Glomerular endothelial cell (primary cell): ENCODE measurements at places on chromosomes 4 and X. TPM values are rescaled to one million over a fixed set of nuclear protein-coding genes. Genes with fewer than 3 reads are reported as not detected.

The PABPC4L gene
- total RNA-seq = 1.6 and 2.0 TPM in 2 replicates

The HDX gene
- total RNA-seq = 6.8 and 9.6 TPM in 2 replicates

The GPC3 gene
- total RNA-seq = not detected in 2 replicates

The ADH1C gene
- not detected in 2 replicates for total RNA-seq

The GYPA gene
- total RNA-seq = not detected in 2 replicates

The CXCL10 gene
- 2.7 and 12.7 TPM in 2 replicates for total RNA-seq

The APBB2 gene
- total RNA-seq = 122 and 124 TPM in 2 replicates

The TMEM144 gene
- total RNA-seq = 2.7 and 8.7 TPM in 2 replicates

The SUPT20HL2 gene
- not detected in 2 replicates for total RNA-seq

The LONRF3 gene
- 3.4 and 5.2 TPM in 2 replicates for total RNA-seq

The PF4V1 gene
- total RNA-seq = not detected in 2 replicates

The TLR7 gene
- not detected in 2 replicates for total RNA-seq

The SMR3B gene
- total RNA-seq = not detected in 2 replicates

The CC2D2A gene
- 21.1 and 23.2 TPM in 2 replicates for total RNA-seq

The GSPT2 gene
- total RNA-seq = 7.2 and 8.1 TPM in 2 replicates

The CXCL5 gene
- total RNA-seq = 12.0 and 17.5 TPM in 2 replicates

The PITX2 gene
- not detected in 2 replicates for total RNA-seq

The GDI1 gene
- total RNA-seq = 84.3 and 115 TPM in 2 replicates

The CCDC149 gene
- total RNA-seq = 7.7 and 11.6 TPM in 2 replicates

The PFKFB1 gene
- not detected in 2 replicates for total RNA-seq

The CDS1 gene
- total RNA-seq = 0.12 and 0.29 TPM in 2 replicates

The LAS1L gene
- 26.1 and 27.8 TPM in 2 replicates for total RNA-seq

The CPE gene
- 6.6 and 10.2 TPM in 2 replicates for total RNA-seq

The SYP gene
- total RNA-seq = 0.18 TPM in 1 of 2 replicates, not detected in the other

The GPRASP1 gene
- 0.58 and 1.9 TPM in 2 replicates for total RNA-seq

The CFAP299 gene
- total RNA-seq = not detected in 2 replicates

The GLRA2 gene
- total RNA-seq = not detected in 2 replicates

The FRMD7 gene
- not detected in 2 replicates for total RNA-seq

The FAM47E gene
- 0.44 TPM in 1 of 2 replicates, not detected in the other for total RNA-seq

The MAGEC2 gene
- total RNA-seq = not detected in 2 replicates

The TEX13B gene
- 0.47 TPM in 1 of 2 replicates, not detected in the other for total RNA-seq

The XK gene
- total RNA-seq = not detected in 2 replicates

The SRPK3 gene
- 0.34 TPM in 1 of 2 replicates, not detected in the other for total RNA-seq

The FGFBP1 gene
- total RNA-seq = not detected in 2 replicates

The L1CAM gene
- total RNA-seq = 1.6 and 17.1 TPM in 2 replicates

The XAGE2 gene
- total RNA-seq = not detected in 2 replicates

The FHDC1 gene
- total RNA-seq = 0.24 and 0.88 TPM in 2 replicates

The GCNA gene
- 0.15 and 2.5 TPM in 2 replicates for total RNA-seq

The OPRPN gene
- not detected in 2 replicates for total RNA-seq

The NPY2R gene
- not detected in 2 replicates for total RNA-seq

The LRCH2 gene
- total RNA-seq = 2.7 and 5.5 TPM in 2 replicates

The UGT8 gene
- total RNA-seq = 0.53 and 4.3 TPM in 2 replicates

The RHOXF2 gene
- total RNA-seq = not detected in 2 replicates

The F11 gene
- not detected in 2 replicates for total RNA-seq

The IRF2 gene
- 23.6 and 35.2 TPM in 2 replicates for total RNA-seq

The STK32B gene
- 25.4 and 29.0 TPM in 2 replicates for total RNA-seq

The PDLIM3 gene
- total RNA-seq = 11.4 and 36.2 TPM in 2 replicates

The MAGEA2 gene
- total RNA-seq = not detected in 2 replicates

The FGFR3 gene
- total RNA-seq = 0.05 and 2.1 TPM in 2 replicates

The ATP5ME gene
- total RNA-seq = 148 and 199 TPM in 2 replicates

The PIR gene
- 47.3 and 66.4 TPM in 2 replicates for total RNA-seq

The SYTL4 gene
- total RNA-seq = 10.5 and 24.0 TPM in 2 replicates

The CDKL2 gene
- total RNA-seq = 2.1 and 2.8 TPM in 2 replicates
